Stimulated activated CD8-positive, alpha-beta memory T cell treated with anti-CD3 and anti-CD28 coated beads, Interleukin-4, amount 100 ng/mL, for 4 hours (primary cell): ENCODE measurements at places on chromosomes 7 and 10.

GRCh38 chr7:108093851-108094331 is 36.3 kb downstream of the LAMB4 start:
- DNase-seq: no peak

GRCh38 chr10:120182431-120182830 is 274.6 kb upstream of the PLPP4 start:
- no peak for DNase-seq

- DNase-seq: no peak
Observed at GRCh38 chr10:5965266-5965665, 12.1 kb downstream of the IL15RA start.

- no peak for DNase-seq
Observed at GRCh38 chr7:69564454-69565417, 33.5 kb upstream of the AUTS2 start.
